ENCODE measurements at places on chromosomes 6 and 20. TPM values are rescaled to one million over a fixed set of nuclear protein-coding genes. Genes with fewer than 3 reads are reported as not detected.

OLIG3 gene
- not detected for total RNA-seq

C20orf141 gene
- not detected for total RNA-seq

PAK5 gene
- total RNA-seq: not detected

PLEKHG1 gene
- 11.6 TPM for total RNA-seq

HEY2 gene
- not detected for total RNA-seq

SYCP2L gene
- total RNA-seq: 0.25 TPM

CST1 gene
- not detected for total RNA-seq

POLH gene
- 37.9 TPM for total RNA-seq

TBXT gene
- not detected for total RNA-seq

SYTL3 gene
- 163 TPM for total RNA-seq

RAET1E gene
- total RNA-seq: not detected

SNAP91 gene
- total RNA-seq: not detected

RNASET2 gene
- 68.7 TPM for total RNA-seq

NTSR1 gene
- total RNA-seq: 0.07 TPM

TRIM10 gene
- total RNA-seq: 0.16 TPM

SUMO4 gene
- 5.3 TPM for total RNA-seq

PPP1R16B gene
- total RNA-seq: 84.0 TPM

BLTP3A gene
- total RNA-seq: 21.0 TPM

ANGPT4 gene
- not detected for total RNA-seq

Measured in activated CD4-positive, alpha-beta T cell treated with anti-CD3 and anti-CD28 coated beads for 36 hours (primary cell).